EH (cell line): ENCODE measurements at places on chromosomes 2 and 18.
A peak's percentile ranks its signal among the peaks of the same experiment; 100 is the strongest.

DNA sequence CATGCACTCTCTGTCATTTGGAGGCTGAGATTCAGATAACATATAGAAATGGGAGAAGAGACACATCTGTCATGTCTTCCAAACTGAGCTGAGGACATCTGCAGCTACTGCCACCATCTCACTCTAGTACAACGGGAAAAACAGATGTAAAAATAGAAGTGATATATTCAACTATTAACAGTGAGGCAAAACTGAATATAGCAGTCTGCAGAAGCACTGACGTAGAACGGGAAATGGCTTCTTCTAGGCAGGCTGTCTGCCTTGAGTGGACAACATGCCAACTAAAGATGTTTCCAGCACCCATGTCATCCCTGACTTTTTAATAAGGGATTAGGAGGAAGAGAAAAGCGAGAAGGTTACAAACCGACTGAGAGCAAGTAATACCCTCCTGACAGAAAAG is 51.6 kb downstream of the MRPL33 start:
- no peak for DNase-seq

- no peak for DNase-seq
These were observed 31.7 kb downstream of the ONECUT2 start for GRCh38 chr18:57466745-57467409.

DNA sequence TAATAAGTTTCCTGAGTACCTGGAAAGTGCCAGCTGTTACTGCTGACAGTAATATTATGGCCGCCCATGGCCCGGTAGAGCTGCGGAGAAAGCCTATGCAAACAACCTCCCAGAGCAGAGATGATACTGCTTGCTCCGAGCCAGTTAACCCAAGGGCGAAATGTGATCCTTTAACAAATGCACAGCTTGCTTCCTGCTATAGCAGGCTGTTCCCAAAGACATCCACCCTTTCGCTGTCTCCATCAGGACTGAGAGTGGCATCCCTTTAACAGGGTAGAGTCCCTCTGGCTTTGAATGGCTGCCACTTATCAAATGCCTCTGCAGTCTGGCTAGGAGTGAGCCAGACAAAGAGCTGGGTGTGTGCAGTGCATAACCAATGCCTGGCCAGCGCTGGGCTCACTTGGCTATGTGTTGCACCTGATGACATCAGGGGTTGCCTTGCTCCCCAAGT is 69.7 kb upstream of the DAPL1 start:
- DNase-seq, result no peak

GRCh38 chr2:202071107-202071506 is 1.9 kb upstream of the KIAA2012 start:
- DNase-seq, result no peak

- peak; percentile 72 for DNase-seq
These were observed 72.6 kb downstream of the ACTR2 start for GRCh38 chr2:65300134-65300760.

DNA sequence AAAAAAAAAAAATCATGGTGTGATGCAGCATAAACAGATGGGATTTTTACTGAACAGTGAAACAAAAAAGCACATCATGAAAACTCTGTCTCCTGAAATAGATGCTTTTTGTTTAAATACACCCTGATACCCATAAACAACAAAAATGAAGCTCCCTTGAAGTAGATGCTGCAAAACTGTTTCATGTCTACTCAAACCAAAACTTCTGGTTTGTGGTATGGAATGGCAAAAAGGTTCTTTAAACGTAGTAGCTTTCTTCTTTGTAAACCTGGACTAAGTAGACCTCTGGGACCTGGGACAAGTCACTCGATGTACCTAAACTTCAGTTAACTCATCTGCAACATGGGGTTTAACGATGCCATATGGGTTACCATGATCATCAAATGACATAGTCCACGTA is 64.4 kb upstream of the RAPH1 start:
- DNase-seq, result no peak

- no peak for DNase-seq
These were observed 24.5 kb downstream of the PRKD3 start for GRCh38 chr2:37300146-37300545.

- no peak for DNase-seq
These were observed 44.0 kb downstream of the ID2 start for GRCh38 chr2:8725838-8726237.

DNA sequence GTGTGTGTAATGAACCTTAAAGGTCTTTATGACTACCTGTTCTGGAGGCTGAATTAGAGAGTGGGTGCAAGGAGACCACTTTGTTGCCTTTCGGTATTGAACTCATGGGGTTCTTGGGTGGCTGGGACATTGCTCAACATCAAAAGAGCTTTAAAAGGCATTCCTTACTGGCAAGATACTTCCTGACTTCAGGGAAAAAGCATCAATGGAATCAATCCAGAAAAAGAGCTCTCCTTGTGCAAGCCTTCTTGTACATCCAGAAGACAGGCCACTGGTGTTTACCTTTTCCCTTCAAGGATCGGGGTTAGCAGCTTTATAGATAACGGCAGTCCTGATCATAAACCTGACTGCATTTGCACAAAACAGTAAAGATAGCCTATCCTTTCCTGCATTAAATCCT is 9.5 kb downstream of the PNO1 start:
- DNase-seq, result peak; percentile 34
